ENCODE measurements at places on chromosomes 12 and 14. TPM values are rescaled to one million over a fixed set of nuclear protein-coding genes. Genes with fewer than 3 reads are reported as not detected.

GRCh38 chr12:46523863-46524770 is 151.5 kb upstream of the SLC38A2 start:
- DNase-seq: peak; percentile 99

GRCh38 chr12:9980126-9980525 is 8.9 kb downstream of the CLEC12A start:
- no peak for DNase-seq

- DNase-seq: peak; percentile 55
Observed at GRCh38 chr12:66060163-66060907, 70.2 kb downstream of the LLPH start.

DNA sequence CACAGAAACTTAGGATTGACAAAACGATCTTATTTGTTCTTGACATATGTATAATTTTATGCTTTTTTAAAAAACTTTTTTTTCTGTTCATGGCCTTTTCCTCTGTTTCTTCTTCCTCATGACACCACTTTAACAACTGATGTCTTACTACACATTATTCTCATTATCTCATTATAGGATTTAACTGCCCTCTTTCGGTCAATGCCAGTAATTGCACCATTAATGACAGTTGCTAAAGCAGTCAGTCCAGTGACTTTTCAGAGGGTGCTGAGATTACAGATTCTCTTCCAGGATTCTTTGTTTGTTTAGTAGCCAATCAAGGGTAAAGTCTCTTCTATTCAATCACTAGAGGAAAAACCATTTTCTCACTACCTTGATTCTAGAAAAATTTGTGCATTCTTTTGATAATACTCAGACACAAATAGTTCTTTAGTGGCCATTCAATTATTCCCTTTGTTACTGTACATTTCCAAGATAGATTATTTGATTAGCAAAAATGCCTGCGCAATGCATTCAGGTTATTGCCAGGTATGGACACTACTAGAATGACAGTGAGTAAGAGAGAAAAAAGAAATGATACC is 50.1 kb downstream of the KLRG1 start:
- DNase-seq: peak; percentile 59

GRCh38 chr14:96037891-96038557 is 1.1 kb upstream of the C14orf132 start:
- DNase-seq: peak; percentile 50

- DNase-seq: peak; percentile 40
Observed at GRCh38 chr12:117011988-117012805, 87.0 kb downstream of the TESC start.

- peak; percentile 87 for DNase-seq
Observed at GRCh38 chr12:69405566-69405865, 46.0 kb downstream of the YEATS4 start.

GRCh38 chr14:105080161-105080560 is 14.9 kb upstream of the GPR132 start:
- DNase-seq: no peak

DNA sequence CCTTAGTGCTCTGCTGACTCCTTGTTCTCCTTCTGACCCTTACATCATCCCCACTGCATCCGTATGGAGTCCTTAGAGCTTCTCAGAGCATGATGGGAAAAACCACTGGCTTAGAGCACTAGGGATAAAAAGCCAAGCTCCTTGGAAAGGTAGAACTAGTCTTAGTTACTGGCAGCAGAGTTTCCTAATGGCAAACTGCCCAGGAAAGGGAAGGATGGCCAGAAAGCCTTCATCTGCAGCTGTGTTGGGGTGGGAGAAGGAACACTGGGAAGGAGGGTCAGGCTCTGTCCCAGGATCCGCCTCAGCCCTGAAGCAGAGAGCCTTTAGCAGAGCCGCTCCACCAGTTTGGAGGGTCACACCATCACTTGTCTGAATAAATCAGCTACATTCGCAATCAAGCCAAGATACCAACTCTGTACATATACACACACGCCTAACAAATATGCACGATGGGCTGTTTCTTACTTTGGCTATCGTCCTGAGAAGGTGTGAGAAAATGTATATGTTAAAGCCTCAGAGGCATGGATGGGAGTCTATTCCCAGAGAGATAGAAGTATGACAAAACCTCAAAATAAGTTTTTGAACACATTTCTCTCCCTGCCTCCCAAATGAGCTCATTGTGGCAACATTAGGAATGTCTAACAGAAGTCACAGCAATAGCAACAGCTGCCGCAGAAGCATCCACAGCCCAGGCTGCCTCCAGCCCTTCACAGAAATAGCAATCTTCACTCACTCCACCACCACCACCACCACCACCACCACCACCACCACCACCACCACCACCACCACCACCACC is 18.6 kb upstream of the GALNT8 start:
- peak; percentile 38 for DNase-seq

GRCh38 chr14:80176893-80177292 is 34.4 kb downstream of the DIO2 start:
- no peak for DNase-seq

DNA sequence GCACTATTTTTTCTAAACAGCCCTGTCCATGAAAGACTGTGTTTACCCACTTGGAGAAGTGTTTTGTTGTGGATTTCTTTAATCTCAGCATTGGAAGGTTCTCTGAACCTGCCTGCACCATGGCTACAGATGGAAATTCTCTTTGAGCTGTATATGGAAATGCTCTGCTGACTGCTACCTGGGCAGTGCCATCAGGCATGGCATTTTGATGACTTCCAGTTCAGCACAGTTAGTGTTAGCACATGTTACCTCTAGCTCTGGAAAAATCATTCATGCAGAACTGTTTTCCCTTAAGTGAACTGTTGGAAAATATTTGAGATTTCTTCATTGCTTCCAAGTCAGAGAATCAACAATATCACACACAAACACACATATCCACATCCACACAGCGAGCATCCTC is 52.6 kb upstream of the RIC8B start:
- DNase-seq: no peak

DNA sequence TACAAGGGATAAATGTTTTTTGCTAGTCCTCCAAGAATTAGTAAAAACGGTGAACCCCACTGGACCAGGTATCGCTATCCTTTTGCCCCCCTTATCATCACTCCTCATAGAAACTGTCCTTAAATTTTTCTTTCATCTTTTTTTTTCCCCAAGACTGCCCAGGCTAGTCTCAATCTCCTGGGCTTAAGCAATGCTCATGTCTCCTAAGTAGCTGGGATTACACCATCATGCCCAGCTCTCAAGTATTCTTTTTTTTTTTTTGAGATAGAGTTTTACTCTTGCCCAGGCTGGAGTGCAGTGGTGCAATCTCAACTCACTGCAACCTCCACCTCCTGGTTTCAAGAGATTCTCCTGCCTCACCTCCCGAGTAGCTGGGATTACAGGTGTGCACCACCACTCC is 9.7 kb downstream of the IRF2BPL start:
- no peak for DNase-seq

- DNase-seq: peak; percentile 89
Observed at GRCh38 chr12:116864371-116865160, 16.7 kb downstream of the HRK start.

DNA sequence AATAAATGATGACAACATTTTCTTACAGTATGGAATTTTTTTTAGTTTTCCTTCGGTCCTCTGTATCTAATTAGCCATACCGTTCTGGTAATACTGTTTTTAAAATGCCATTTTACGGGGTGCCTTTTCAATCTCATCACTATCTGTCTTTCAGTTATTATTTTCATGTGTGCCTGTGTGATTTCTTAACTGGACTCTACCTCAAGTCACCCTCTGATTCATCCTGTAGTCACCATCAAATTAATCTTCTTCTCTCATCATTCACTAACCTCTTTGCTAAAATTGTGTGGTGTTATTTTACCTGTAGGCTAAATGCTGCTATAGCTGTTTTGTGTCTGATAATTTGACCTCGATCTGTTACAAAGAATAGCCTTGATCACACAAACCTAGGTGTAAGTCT is 16.0 kb upstream of the CCT2 start:
- no peak for DNase-seq

DNA sequence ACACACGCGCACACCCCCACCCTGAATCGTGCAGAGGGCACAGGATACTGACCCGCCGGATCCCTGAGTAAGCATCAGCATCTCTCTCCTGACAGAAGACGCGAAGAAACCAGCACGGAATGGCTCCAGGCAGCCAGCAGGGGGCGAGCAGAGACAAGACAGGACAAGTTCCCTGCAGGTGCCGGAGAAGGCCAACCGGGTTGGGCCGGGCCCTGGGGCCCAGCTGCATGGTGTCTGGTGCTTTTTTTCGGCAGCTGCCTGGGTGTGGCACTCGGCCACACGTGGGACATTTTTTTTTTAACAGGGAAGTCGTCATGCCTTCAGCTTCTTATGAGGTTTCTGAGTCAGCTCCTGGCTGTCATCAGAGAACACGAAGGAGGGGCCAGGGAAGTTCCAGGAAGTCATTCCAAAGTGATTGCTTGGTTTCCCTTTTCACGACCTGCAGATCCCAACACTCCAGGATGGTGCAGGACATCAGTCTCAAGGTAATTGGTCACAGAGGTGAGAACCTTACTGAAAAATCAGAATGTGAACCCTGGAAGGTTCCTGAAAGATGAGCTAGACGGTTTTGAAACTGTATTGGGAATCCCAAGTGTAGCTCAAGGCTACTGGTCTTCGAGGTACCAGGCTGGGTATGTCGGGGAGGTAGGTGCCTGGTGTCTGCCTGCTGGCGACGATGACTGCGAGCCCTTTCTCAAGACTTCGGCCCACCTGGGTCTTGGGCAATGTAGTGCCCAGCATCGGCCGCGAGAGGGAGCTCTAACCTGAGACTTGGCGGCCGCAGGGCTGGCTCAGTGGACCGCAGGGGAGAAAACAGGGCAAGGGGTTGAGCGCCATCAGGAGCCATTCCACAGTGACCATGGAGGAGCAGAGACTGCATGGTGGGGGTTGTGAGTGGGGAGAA is 190.8 kb upstream of the PRMT8 start:
- peak; percentile 95 for DNase-seq

DNA sequence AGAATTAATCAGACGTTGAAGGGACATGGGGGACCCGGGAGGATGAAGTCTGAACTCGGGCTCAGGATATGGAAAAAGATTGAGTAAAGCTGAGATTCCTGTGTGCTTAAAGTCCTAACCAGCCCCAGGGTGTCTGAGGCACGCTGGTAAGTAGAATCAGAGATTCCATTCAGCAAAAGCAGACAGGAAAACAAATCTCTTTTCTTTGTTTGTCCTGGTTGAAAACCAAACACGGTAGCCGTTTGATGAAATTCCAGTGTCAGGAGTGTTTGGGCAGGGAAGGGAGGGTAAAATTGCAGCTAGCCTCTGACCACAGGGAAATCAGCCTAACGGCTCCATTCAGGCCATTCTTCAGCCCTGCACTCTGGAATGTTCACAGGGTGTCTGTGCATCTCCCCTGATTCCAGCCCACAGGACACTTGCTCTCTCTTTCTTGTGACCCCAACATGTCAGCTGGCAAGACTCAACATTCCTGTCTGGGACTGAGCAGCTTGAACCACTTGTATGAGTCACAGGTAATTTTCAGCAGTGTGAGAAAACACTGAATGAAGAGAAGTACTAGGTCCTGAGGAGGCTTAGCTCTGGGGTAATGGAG is 31.0 kb downstream of the NINJ2 start:
- DNase-seq: peak; percentile 99

DNA sequence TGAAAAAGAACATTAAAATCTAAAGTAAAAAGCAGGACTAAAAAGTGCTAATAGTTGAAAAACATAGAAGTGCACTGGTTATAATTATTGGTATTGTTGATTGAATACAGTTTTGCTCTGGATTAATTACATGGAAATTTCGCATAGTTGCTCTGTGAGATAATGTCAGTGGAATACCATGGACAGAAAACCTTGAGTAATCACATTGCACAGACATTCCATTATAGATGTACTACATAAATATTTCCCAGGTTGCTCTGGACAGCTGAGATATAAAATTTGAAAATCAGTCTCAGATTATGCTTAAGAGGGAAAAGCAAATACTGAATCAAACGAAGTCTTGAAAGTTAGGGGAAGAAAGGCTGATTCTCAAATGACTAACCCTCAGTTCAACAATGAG is 439.3 kb upstream of the FLRT2 start:
- DNase-seq: no peak

DNA sequence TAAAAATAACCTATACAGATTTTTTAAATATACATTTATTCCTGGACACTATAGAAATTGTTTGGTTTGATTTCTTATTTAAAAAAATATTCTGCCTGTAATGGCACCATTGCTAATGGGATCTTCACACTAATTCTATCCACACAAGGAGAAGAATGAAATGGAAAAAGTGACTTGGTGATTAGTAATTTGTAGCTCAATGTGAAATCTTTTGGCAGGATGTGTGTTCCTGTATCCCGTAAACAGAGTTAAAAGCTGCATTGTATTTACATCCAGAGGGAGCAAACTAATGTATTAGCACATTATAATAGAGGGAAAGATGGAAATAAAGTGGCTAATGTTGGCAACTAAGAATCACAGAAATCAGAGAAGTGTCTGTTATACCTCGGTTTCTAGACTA is 1455.3 kb upstream of the FLRT2 start:
- DNase-seq: no peak

GRCh38 chr14:100828031-100828769 is 2.3 kb downstream of the MEG3 start:
- DNase-seq: peak; percentile 89

DNA sequence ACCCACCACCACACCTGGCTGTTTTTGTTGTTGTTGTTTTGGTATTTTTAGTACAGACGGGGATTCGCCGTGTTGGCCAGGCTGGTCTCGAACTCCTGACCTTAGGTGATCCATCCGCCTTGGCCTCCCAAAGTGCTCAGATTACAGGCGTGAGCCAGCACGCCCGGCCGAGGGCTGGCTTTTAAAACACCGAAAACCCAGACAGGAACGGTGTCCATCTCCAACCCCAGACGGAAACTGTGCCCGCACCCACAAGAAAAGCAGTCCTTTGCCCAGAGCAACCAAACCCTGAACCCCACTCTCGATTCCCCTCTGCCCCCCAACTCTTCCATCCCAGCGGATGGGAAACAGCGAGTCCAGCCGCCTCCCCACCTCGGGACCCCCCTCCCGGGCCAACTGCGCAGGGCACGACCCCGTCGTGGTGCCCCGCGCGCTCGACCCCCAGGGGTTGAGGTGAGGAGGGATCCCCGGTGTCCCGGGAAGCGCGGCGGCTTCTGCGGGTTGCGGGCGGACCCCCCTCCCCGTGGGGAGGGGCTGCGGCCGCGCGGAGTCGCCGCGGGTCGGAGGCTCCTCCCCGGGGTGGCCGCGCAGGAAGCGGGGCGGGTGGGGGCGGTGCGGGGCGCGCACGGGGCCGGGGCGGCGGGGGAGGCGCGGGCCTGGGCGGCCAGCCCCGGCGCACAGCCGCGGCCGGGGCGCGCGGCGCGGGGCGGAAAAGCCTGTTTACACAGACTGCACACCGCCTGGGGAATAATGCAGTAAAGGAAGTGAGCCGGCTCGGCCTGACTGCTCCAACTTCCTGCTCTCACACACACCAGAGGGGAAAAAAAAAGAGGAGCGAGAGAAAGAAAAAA is at the start of gene ELK3:
TSS of gene ELK3 (plus strand) at position 651 of the 851 bp plus-strand sequence.
- DNase-seq: peak; percentile 70

- no peak for DNase-seq
Observed at GRCh38 chr12:958588-959123, 9.2 kb upstream of the RAD52 start.

Gene KERA
- total RNA-seq: not detected

Gene RNASE7
- not detected for total RNA-seq

Gene SERPINA3
- 7.2 TPM for total RNA-seq

Gene KCNK10
- total RNA-seq: not detected

Gene LYZ
- 0.17 TPM for total RNA-seq

Gene ZFHX2
- 0.33 TPM for total RNA-seq

Gene P2RX2
- not detected for total RNA-seq

Gene BHLHE41
- total RNA-seq: 2.3 TPM

Gene TMX1
- total RNA-seq: 49.5 TPM

Gene NINJ2
- total RNA-seq: 1.3 TPM

Gene TSPAN9
- total RNA-seq: 35.2 TPM

Gene LRTM2
- total RNA-seq: not detected

Gene CCDC177
- not detected for total RNA-seq

Gene NOPCHAP1
- 12.2 TPM for total RNA-seq

All from fibroblast of lung (primary cell).